Tongue (tissue), 3 donors: ENCODE measurements at places on chromosomes 2 and 18. TPM values are rescaled to one million over a fixed set of nuclear protein-coding genes. Genes with fewer than 3 reads are reported as not detected.

GRCh38 chr18:41966943-41967342, 11.9 kb downstream of the PIK3C3 start:
- DNase-seq = peak; percentile 58

Gene UGT1A8
- 0.31 TPM for total RNA-seq

DNA sequence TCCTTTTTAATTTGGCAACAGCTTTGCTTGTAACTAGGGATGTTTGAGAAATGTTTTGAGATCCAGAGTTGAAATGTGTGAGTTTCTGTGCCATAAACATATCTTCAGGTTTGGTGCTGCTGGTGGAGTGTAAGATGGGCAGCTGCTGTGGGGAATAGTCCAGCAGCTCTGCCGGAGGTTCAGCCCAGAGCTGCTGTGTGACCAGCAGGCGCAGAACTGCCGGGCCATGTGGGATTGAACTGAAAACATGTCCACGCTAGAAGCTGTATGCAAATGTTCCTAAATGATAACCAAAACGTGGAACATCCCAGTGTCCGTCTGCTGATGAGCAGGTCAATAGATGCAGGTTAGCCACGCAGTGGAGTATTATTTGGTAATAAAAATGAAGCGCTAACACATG, 99.6 kb downstream of the DGKD start:
- no peak for DNase-seq

Gene SLC40A1
- total RNA-seq = 74.2 TPM

DNA sequence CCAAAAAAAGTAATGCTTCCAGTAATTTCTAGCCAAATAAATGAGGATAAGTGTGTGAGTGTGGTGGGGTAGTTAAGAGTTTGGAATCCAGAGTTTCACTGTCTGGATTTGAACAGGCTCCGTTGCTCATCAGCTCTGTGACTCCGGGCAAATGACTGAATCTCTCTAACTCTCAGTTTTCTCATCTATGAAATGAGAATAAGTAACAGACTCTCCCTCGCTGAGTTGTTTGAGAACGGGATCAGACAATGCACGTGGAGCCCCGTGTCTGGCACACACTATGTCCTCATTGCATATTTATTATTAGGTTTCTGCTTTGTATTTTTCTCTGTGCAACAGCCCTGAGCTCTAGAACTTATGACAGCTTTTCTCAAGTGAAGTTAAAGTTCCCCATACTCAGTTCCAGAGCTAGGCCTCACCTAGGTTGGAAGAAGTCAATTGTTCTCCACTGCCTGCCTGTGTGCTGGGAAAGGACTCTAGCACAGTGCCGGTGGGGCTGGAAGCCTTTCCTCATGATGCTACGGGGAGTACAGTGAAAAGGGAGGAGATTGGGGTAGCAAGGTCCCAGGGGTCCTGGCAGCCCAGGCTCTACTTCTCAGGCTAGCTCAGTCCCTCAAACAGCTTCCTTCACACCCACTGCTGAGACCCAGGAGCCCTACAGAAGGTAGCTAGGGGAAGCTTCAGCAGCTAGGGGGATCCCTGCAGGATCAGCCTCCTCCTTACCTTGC, 1.7 kb upstream of the ICOS start:
- no peak for DNase-seq

DNA sequence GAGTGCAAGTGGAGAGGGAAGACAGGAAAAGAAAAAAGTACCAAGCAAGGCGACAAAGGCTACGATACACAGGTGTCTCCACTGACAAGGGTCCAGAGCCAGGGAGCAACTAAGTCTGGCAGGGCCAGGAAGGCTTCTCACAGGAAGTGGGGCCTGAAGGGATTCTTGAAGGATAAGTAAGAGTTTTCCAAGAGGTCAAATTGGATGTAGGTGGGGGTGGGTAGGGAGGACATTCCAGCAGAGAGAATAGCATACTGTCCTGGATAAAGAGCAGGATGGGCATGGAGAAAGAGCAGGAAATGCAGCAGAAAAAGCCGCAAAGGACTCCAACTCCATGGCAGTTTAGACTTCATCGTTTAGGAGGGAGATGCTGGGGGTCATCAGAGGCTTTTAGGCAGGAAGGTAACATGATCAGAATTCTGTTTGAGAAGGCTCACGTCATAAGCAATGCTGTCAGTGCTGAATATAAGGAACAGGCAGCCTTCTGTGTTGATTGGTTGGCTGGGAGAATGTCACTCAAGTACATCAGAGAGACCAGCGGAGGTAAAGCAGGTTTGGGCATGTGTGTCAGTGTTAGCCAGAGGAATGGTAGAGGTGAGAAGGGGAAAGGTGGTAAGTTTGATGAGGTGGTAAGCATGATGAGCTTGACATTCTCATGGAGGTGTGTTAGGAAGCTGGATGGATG, 35.1 kb downstream of the ARHGAP25 start:
- DNase-seq = no peak

Gene CD207
- not detected for total RNA-seq

DNA sequence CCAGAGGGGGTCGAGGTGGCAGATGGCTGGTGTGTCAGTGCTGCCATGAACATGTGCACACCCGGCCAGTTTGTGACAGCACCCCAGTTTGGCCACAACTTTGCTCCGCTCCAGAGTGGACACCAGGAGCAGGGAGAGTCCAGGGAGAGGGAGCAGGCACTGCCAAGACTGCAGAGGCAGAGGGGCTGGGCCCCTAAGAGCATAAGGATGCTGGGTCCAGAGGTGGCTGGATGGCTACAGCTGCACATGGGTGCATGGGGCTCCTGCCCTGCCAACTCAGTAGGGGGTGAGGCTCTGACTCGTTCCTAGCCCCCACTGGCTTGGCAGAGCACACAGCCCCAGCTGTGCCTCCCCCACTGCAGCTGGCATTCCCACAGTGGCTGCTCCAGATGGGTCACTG, 999.2 kb upstream of the CRIM1 start:
- no peak for DNase-seq

Gene NBAS
- total RNA-seq = 73.3 TPM

DNA sequence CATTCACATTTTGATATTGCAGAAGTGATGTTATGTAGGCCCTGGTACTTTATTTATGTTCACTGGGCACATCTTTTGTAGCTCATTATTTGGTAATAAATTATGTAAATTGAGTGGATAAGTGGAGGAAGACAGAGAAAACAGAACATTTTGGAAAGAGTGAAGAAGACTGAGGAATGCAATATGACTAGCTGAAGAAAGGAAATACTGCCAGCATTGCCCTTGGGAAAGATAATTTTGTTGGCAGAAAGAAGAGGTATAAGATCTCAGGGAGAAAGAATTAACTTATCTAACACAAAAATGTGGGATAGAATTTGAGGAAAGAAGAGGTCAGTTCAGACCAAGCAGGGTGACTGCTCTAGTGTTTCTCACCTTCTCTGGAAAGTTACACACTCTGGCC, 118.8 kb downstream of the TTC27 start:
- no peak for DNase-seq

DNA sequence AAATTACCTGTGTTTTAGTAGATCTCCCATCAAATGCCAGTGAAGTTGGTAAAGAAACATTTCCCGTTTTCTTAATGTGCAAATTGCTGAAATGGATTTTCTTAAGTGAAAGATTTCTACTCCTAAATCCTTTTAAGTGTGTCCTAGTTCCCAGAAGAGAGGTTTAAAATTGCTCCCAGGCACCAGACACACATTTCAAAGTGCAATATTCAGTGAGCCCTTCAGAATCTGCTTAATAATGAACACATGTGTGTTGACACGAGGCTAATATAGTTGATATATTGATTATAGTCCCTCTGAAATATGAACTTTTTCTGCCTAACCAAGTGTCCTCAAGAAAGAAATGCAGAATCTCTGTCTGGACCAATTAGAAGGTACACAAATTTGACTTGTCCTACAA, 861.7 kb upstream of the CNTNAP5 start:
- no peak for DNase-seq

- DNase-seq = no peak
Observed at GRCh38 chr2:58497168-58497567, 256.0 kb upstream of the FANCL start.

Gene CPS1
- 2.8 TPM for total RNA-seq

Gene PAIP2B
- 16.2 TPM for total RNA-seq

Gene UGT1A6
- total RNA-seq = 9.6 TPM

Gene TNS1
- total RNA-seq = 196 TPM

Gene KCTD18
- 21.4 TPM for total RNA-seq

DNA sequence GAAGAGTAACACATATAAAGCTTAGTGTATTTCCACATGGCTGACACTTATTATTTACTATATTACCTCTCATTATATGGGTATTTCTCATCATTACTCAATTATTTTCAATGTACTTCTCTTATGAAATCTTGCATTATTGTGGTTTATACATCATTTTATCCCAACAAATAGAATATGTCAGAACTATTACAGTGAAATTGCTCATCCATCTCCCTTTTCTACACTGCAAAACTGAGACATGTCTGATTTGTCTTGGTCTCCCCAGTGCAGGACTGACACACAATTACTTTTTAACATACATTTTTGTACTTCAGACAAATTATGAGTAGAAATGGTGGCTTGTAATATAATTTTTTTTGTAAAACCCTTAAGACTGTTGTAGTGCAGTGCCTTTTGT, 600.9 kb downstream of the PLCL1 start:
- no peak for DNase-seq

DNA sequence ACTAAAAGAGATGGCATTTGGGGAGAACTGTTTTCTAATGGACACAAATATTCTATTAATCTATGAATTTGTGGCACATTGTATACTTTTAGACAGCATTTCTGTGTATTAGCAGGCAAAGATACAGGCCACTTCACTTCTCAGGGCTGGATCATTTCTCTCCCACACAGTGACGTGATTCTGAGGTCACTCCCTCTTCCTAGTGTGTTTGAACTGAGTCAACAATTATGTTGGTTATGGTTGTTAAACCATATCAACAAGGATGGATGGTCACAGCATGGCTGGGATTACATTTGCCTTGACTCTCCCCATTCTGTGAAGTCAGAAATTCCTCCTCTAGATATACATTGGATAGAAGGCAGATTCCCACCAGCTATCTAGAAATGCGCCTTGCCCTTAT, 11.6 kb downstream of the NOSTRIN start:
- DNase-seq = no peak

Gene COBLL1
- total RNA-seq = 27.1 TPM
